Kidney epithelial cell (primary cell): ENCODE measurements at places on chromosomes 12 and 14. TPM values are rescaled to one million over a fixed set of nuclear protein-coding genes. Genes with fewer than 3 reads are reported as not detected.

The CARMIL3 gene
- 1.5 and 2.3 TPM in 2 replicates for total RNA-seq

The LBHD2 gene
- total RNA-seq: not detected in 2 replicates

The TPH2 gene
- not detected in 2 replicates for total RNA-seq

DNA sequence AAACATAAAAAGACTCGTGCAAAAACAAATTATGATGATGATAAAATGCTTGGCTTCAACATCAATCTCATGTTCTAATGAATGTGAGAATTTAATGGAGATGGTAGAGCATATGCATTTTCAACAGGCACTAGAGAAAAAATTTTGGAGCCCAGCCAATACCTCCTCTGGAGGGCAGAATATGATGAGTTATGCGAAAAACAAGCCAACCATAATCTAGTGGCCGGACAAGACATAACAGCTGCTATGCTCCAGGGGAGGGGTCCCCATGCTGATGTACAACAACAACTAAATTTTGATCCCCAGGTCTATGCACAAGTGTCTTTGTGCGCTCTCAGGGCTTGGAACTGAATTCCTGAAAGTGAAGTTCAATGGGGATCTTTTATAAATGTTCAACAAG, 1197.5 kb downstream of the LRFN5 start:
- DNase-seq: no peak

DNA sequence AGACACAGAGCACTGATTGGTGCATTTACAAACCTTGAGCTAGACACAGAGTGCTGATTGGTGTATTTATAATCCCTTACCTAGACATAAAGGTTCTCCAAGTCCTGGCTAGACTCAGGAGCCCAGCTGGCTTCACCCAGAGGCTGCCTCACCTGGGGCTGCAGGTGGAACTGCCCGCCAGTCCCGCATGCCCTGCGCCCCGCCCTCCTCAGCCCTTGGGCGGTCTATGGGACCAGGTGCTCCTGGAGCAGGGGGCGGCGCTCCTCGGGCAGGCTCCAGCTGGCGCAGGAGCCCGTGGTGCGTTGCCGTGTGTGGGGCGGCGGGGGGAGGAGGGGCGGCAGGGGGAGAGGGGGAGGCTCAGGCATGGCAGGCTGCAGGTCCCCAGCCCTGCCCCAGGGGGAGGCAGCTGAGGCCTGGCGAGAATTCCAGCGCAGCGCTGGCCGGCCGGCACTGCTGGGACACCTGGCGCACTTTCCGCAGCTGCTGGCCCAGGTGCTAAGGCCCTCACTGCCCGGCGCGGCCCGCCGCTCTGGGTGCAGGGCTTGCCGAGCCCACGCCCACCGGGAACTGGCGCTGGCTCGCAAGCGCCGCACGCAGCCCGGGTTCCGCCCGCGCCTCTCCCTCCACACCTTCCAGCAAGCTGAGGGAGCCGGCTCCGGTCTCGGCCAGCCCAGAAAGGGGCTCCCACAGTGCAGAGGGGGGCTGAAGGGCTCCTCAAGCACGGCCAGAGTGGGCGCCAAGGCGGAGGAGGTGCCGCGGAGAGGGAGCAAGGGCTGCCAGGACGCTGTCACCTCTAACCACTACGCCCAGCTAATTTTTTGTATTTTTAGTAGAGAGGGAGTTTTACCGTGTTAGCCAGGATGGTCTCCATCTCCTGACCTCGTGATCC, 3.1 kb upstream of the SLCO1B3 start:
- no peak for DNase-seq

GRCh38 chr12:89155826-89156225, 196.5 kb downstream of the DUSP6 start:
- DNase-seq: no peak

GRCh38 chr14:46323404-46323762, 328.2 kb downstream of the RPL10L start:
- no peak for DNase-seq

DNA sequence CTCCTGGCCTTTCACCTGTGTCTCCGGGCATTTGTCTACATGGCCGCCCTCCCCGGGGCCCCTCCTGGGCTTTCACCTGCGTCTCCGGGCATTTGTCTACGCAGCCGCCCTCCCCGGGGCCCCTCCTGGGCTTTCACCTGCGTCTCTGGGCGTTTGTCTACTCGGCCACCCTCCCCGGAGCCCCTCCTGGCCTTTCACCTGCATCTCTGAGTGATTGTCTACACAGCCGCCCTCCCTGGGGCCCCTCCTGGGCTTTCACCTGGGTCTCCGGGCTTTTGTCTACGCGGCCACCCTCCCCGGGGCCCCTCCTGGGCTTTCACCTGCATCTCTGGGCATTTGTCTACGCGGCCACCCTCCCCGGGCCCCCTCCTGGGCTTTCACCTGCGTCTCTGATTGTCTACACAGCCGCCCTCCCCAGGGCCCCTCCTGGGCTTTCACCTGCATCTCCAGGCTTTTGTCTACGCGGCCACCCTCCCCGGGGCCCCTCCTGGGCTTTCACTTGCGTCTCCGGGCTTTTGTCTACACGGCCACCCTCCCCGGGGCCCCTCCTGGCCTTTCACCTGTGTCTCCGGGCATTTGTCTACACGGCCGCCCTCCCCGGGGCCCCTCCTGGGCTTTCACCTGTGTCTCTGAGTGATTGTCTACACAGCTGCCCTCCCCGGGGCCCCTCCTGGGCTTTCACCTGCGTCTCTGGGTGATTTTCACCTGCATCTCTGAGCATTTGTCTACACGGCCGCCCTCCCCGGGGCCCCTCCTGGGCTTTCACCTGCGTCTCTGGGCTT, 68.0 kb upstream of the GALNT9 start:
- no peak for DNase-seq
